AG04450 (cell line): ENCODE measurements at places on chromosomes 13 and 19. TPM values are rescaled to one million over a fixed set of nuclear protein-coding genes. Genes with fewer than 3 reads are reported as not detected.

DNA sequence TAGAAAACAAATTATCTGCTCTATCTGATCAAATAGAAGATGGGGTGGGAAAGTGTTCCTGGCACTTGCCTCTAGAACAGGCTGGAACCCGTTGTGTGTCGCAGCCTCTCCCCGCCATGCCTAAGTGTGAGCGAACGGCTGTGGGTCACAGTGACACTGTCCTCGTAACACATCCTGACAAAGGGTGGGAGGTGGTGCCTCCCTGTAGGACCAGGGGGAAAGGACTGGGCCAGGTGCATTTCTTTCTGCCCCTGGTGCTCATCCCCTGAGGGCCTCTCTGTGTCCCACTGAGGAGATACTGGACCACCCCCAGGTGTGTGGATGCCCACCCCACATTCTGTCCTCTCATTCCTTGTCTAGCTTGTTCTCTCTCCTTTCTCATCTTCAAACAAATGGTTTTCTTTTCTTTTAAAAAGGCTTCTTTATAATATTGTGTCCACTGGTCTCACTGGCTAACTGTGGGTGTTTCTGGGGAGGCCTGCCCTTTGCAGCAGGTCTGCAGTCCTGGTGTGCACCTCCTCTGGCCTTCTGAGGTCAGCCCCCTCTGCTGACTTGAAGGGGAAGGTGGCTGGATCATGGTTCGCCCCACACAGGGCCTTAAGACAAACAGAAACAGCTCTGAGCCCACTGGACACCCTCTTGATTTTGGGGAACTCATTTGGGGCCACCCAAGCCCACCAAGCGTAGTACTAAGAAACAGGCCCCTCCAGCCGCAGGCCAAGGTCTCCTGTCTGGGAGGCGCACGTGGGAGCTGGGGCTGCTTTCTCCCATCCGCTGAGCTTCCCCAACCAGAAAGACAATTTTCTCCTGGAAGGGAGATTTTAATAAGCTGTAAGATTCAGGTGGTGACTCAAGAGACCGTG, 152.5 kb upstream of the SOX1 start:
- no peak for DNase-seq

Gene RFXAP
- polyA plus RNA-seq, result 3.0 and 4.0 TPM in 2 replicates

DNA sequence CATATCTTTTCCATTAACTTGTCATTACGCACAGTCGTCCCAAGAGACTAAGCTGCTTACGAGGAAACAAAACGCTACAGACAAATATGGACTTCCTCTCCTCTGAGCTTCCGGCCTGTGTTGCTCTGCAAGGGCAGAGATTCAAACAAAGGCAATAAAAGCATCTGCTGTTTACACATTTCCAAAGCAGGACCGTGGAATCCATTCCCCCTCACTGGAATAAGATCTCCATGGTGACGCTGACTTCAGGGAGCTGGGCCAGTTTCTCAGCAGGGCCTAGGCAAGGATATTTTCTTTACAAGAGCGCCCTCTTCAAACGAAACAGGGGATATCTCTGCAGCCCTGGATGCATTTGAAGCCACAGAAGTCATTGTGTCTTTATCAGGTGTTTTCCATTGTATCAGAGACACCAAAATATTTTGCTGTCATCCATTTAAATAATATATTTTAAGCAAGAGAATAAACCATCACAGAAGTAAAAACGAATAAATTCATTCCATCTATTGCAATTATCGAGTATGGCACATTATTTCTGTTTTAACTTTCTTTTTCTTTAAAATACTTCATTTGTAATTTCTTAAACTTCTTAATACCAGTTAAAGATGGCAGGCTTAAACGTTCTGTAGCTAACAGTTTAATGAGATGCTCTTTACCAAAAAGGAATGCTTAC, 177.5 kb downstream of the DCLK1 start:
- peak; percentile 79 for DNase-seq

- no peak for DNase-seq
These were observed 49.4 kb upstream of the IPO5 start for GRCh38 chr13:97904059-97904458.

DNA sequence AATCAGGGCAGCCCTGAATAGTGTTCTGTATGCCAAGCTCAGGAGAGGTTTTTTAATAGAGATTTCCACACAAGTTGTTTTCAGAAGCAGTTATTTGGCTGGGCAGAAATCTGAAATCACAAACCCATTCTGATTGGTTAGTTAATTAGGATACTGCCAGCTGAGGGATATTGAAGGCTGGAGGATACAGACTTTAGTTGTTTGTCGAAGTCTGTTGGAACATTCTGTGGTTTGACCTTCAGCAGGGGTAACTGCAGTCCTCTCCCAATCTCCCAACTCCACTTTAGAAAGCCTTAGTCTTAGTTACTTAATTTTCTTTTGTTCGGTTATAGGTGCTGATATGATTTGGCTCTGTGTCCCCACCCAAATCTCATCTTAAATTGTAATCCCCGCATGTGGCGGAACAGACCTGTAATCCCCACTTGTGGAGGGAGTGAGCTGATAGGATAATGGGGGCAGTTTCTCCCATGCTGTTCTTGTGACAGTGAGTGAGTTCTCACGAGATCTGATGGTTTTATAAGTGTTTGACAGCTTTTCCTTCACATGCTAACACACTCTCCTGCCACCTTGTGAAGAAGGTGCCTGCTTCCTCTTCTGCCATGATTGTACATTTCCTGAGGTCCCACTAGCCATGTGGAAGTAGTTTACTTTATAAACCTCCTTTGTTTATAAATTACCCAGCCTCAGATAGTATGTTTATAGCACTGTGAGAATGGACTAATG, 169.2 kb downstream of the GPC5 start:
- no peak for DNase-seq

Gene ONECUT3
- polyA plus RNA-seq, result not detected in 2 replicates

DNA sequence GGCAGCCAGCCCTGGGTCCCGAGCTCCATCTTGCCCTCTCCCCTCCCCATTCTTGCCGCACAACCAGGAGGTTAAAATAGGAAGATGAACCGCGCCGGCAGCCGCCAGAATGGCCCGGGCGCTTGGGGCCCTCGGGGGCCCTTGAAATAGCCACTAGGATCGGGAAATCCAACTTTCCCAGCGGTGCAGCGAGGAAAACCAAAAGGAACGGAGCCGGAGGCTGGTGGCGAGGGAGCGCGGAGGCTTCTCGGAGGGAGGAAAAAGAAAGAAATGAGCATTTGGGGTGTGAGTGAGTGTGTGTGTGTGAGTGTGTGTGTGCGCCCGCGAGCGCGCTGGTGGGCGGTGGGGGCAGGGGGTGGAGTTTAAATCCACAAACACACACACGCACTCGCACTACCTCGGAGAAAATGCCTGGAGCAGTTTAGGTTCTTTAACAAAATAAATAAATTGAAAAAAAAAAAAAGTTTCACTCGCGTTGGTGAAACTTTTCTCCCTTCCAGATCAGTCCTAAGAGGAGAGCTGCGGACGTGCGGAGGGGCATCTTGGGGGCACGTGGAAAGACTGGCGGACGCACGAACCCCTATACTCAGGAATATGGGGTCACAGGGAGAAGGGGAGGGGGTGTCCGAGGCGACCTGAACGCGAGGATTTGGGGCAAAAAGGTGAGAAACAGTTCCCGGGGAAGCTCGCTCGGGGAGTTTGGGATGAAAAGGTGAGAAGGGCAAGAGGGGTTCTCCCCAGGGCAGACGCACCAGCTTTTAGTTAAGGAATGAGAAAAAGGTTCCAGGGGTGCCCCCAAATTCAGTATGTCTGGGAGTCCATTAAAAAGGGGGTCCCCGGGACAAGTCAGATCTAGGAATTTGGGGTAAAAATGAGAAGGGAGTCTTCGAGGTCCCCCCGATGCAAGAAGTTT, 1.3 kb downstream of the RFX2 start:
- DNase-seq, result no peak

Gene ZNF230
- 2.8 and 4.0 TPM in 2 replicates for polyA plus RNA-seq

DNA sequence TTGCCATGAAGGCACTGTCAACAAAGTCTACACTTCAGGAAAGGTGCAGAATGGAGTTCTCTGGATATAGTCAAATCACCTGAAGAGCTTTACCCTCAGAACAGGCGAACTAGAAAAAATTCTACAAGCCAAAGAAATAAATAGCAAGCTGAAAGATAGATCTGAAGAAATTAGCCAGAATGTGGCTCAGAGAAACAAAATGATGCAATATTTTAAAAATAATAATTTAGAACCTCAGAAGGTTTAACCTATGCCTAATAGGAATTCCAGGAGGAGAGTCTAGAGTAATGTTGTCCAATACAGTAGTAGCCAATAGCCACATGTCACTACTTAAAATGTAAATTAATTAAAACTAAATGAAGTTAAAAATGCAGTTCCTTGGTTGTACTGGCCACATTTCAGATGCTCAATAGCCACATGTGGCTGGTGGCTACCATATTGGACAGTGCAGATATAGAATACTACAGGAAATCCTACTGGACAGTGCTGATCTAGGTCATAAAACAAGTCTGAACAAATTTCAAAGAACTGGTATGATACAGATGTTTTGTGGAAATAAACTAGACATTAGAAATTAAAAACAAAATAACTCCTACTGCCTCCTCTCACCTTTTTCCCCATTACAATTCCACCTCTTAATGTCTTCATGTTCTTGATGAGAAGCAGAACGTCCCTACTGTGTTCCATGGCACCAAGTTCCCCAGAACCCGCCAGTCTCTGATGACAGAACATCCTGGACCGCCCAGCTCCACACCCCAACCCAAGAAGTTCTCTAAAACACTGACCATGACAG, 679 bp upstream of the CDADC1 start:
- DNase-seq, result no peak

DNA sequence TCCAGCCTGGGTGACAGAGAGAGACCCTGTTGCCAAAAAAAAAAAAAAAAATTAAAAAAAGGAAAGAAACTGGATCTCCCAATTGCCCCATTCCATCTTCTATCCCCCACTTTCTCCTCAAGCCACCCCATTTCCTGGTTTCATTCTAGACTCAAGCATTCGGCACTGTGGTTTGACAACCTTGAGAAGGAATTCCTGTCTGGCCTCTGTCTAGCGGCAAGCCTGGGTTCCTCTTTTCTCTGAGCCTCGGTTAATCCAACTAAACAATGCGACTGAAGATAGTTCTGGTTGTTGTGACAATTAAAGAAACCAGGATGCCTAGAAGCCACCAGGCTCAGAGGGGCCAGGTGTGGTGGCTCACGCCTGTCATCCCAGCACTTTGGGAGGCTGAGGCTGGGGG, 3.3 kb upstream of the C3 start:
- DNase-seq, result no peak

Gene ZNF578
- 4.3 TPM in 2 replicates for polyA plus RNA-seq

- no peak for DNase-seq
These were observed 88.0 kb downstream of the SLC10A2 start for GRCh38 chr13:102978168-102978567.

- DNase-seq, result no peak
These were observed 16.1 kb upstream of the ZNF274 start for GRCh38 chr19:58166708-58167280.
